ENCODE measurements at places on chromosomes 5 and 9.

DNA sequence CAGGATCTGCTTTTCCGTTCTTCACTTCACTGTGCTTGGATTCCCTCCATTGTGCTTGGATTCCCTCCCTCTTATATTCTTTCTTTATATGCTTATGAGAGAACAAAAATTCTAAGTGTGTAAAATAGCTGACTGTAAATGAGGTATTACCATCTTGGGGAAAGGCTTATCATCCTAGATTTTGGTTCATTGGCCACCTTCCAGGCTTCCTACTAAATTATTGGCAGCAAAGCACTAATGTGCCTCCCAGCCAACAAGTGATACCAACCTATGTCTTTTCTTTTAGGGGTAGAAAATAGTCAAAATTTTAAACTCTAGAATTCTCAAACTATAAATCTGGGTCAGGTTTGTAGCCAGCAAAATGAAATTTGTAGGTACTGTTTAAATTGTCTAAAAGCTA, 52.7 kb downstream of the NDUFAF2 start:
- DNase-seq: no peak

DNA sequence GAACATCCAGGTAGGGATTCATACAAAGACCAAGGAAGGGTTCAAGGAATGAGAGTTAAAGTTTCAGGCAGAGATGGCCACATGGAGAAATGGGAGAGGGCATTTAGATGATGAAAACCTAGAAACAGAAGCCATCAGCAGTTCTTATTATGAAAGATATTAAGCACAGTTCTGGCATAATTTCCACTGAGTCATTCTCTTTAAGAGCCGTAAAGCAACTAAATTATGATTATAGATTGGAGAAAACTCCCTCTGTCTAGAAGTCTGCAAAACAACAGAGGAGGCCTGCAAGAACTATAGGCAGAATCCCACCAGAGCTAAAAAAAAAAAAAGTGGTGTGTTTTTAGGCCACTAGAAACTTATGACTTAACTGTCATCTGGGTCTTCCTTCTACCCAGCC, 157.1 kb upstream of the MPDZ start:
- DNase-seq: no peak

DNA sequence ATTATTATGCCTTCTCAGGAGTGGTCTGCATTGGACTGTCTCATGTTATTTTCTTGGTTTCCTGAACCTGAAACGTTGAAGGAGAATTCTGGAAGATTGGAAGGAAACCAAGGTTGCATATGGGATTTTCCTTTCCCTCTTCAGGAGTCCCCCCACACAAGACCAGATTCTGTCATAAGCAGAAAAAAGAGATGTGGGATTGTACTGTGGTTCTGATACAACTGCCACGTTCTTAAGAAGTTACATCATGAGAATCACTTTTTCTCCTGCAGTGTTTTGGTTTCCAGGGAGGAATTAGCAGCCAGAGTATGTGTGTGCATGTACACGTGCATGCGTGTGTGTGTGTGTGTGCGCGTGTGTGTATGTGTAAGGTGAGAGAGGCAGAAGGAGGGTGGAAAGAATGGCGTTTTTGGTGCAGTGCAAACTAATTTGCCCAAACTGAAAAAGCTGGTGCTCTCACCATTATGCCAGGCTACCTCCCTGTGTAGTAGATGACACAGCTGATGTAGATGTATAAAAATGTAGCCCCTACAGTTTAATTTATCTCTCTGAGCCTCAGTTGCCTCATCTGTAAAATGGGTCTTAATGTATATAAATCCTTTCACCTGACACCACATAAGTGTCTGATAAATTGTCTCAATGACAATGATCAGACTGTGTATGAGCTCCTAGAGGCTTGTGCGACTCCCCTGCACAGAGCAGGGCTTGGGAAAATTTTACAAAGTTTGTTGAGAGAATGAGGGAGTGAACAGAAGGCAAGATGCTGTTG, 38.6 kb downstream of the RALGPS1 start:
- no peak for DNase-seq

DNA sequence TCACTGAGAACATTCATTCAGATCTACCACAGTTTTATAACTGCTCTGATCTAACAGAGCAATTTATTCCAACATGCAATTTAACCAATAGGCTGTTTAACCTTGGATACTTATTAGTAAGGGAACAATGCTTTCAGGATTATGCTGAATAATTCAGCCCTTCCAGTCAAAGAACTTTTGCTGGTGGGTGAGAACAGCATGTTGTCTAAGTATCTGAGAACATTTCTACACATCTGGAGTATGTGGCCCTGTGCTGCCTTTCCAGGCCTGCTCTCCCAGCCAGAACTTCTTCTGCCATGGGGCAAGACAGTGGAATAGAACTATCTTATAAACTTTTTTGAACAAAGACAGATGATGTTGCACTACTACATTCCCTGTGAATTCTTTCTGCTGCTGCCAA, 55.8 kb downstream of the NFIB start:
- DNase-seq: no peak

DNA sequence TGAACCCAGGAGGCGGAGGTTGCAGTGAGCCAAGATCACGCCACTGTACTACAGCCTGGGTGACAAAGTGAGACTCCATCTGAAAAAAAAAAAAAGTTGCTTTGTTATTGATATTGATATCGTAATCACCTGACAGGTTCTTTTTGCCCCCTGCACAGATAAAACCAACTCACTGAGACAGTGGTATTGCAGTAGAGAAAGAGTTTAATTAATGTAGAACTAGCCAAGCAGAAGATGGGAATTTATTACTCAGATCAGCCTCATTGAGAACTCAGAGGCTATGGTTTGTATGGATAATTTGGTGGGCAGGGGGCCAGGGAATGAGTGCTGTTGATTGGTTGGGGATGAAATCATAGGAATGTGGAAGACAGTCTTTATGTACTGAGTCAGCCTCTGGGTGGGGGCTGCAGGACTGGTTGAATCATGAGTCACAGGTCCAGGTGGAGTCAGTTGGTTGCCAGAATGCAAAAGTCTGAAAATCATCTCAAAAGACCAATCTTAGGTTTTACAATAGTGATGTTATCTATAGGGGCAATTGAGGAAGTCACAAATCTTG, 35.8 kb upstream of the MEGF10 start:
- peak; percentile 82 for DNase-seq

DNA sequence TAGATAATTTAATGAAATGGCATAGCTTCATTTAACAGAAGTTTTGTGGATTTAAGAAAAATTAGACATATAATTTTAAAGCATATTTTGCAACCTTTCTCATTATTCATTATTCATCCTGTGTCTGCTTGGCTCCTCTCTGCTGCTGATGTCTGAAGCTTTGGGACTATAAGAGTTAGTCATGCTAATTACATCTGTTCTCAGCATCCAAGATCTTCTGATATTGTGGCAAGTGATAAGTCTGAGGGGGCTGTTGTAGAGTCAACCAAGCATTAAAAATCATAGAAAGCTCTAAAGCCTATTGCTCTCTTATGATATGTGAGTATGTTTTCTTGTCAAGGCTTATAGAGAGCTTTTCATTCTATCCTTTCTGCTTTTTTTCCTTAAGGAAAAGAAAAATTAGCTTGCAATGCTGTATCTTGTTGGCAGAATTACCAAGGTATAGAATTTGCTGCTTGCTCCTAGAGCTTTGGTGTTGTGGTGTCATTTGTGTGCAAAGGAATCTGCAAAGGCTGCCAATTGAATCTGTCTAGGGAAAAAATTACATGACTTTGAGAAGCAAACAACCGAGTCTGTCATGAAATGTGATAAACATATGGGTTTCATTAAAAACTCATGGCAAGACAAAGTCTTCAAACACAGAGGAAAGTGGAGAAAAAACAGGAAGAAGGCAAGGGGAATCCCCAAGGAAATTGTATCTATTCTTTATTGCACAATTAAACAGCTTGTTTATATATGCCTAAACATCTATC, 156.1 kb upstream of the DAB2 start:
- DNase-seq: no peak

DNA sequence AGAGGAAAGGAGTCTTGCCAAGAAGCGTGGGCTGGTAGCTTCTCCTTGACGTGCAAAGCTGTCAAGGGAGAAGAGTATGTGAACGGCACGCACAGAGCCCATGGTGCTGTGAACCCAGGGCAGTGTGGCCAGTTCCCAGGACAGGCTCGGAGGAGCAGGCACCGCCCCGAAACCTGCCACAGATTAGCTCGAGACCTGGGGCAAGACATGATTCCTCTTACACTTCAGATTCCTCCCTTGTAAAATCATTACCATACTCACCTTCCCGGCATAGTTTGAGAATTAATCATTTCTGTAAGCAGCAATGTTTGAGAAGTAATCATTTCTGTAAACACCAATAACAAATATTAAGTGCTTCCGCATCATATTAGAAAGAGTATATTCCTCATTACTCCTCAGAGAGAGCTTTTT, 19.9 kb downstream of the GOLM1 start:
- peak; percentile 83 for DNase-seq

GRCh38 chr9:84841931-84842330, 172.4 kb downstream of the NTRK2 start:
- DNase-seq: no peak

- DNase-seq: peak; percentile 83
Measured at GRCh38 chr9:81002242-81002641, 687.1 kb downstream of the TLE1 start.

- DNase-seq: no peak
Measured at GRCh38 chr5:101045689-101046088, 142.6 kb upstream of the ST8SIA4 start.

- DNase-seq: no peak
Measured at GRCh38 chr5:146704949-146705665, 173.4 kb downstream of the PPP2R2B start.

DNA sequence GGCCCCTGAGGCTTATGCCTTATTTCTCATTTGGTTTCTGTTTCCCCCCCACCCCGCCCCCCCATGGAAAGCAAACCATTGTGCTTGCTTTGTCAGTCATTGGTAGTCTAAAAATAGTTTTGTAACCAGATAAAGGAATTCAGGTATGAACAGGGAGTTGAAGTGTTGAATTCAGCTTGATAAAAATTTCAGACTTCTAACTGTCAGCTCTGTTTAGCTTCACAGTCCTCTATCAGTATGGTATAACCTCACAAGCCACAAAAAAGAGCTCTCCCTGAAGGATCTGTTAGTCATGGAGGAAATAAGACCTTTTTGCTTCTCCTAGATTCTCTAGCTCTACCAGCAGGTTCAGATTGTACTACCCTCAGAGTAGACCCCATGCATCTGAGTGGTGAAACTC, 378.1 kb downstream of the TMEM38B start:
- DNase-seq: no peak

GRCh38 chr9:105441616-105442160, 6.1 kb upstream of the FSD1L start:
- DNase-seq: no peak

GRCh38 chr5:66757219-66757833, 161.1 kb downstream of the MAST4 start:
- DNase-seq: peak; percentile 11

DNA sequence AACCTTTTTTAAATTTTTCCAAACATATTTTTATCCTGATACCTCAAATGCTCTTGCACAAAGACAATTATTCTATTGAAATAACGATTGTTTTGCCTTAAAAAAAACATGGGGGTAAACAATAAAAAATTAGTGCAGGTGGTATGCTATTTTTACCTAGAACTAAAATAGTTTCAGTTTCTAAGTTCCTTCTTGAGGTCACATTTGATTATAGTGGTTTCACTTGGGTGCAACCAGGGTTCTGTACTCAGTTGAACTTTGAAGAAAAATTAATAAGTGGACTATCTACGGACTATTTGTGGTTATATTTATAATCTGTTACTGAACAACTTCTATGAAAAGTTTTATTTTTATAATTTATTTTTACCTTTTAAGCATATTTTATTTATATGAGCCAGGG, 387.1 kb upstream of the IZUMO3 start:
- DNase-seq: no peak

GRCh38 chr5:80326468-80326867, 6.7 kb downstream of the SPZ1 start:
- no peak for DNase-seq

Measured in foreskin keratinocyte (primary cell).